8988T (cell line): ENCODE measurements at places on chromosomes 1 and 21.

DNA sequence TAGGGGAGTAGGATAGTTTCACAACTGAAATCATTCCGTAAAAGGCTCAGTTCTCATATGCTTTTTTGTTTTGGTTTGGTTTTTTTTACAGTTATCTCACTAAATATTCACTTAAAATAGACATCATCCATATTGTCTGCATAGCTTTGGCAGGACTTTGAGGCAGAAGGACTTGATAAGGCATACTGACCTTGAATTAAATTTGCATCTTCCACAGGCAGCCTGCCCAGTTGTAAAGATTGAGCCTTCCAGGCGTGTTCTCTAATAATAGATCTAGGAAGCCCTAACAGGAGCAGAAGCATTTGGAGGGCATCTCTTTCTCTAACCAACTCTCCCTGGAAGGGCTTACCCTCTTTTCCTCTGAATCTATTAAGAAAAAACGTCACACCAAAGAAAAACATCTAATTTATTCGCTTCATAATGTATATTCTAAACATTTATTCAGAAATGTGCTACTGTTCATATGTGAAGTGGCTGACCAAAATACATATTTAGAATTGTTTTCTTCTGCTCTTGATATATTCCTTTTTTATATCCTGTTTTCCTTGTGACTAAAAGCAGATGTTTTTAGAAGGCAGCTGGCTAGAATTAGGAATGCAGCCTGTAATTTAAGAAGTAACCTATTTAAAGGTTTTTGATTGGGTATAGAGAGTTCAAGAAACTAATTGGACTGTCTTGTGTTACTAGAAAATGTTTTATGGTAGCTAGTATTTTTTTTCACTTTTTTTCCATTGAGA, 20.2 kb downstream of the DESI2 start:
- no peak for DNase-seq

GRCh38 chr1:180527101-180527669, 24.8 kb upstream of the ACBD6 start:
- DNase-seq = no peak

DNA sequence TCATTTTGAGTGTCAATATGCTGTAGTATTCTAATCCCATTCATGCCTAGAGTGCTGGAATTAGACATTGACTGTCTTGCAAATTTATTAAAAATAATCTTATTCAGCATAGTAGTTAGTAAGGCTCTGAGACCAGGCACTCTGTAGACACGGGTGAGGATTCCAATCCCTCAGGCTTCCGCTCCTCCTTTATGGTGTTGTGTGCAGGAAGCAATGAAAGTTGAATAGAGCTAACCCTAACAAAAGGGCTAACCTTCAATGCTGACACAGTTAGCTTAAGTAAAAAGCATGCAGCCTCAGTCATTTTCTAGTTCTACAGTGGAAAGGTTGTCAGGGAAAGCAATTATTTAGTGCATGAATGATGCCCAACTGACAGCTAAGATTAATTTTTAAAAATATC, 199.6 kb upstream of the SGIP1 start:
- no peak for DNase-seq

DNA sequence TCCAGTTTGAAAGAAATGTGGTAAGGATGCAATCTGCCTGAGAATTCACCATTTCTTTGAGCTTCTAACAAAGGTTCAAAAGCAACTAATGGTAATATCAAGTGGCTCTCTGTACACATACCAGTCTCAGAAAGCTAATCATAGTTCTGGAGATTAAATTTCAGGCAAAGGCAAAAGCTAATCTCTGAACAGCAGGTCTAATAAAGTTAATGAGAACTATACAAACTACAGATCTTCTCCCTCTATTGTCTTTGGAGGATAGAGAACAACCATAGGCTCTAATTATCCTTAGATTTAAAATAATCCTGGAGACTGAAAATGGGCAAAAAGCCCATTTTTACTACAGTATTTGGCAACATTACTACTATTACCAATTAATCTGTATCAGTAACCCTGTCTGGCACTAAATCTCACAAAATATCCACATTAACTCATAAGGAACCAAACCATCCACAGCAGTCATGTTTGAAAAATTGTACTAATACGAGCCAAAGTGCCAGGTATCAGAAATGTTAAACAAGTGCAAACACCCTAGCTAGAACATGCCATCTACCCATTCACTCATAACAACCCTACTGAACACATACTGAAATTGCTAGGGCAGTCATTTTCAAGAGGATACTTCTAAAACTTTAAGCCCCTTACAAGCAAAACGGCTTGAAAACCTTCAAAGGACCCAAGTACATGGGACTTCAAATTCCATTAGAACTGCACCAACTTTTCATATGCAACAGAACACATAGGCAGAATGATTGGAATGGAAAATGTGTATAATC, 4.8 kb downstream of the DIPK1A start:
- DNase-seq = no peak

- DNase-seq = no peak
These were observed 126.7 kb downstream of the TRABD2B start for GRCh38 chr1:47870480-47870879.

- DNase-seq = peak; percentile 93
These were observed 495 bp upstream of the NTRK1 start for GRCh38 chr1:156860113-156860627.

DNA sequence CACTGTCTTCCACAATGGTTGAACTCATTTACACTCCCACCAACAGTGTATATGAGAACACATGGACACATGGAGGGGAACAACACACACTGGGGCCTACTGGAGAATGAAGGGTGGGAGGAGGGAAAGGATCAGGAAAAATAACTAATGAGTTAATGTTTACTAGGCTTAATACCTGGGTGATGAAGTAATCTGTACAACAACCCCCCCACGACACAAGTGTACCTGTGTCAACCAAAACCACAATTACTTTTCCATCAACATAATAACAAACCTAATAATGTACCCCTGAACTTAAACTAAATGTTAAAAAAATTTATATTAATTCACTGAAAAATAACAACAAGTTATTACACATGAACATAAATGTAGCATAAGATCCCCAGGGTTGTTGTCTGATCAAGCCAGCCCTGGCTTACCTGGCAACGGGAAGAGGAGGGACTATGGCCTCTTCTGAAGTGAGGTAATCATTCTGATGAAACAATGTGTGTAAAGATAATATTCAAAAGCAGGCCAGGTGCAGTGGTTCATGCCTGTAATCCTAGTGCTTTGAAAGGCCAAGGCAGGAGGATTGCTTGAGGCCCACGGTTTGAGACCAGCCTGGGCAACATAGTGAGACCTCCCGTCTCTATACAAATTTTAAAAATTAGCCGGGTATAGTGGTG, 40.8 kb upstream of the HEATR1 start:
- DNase-seq = no peak

DNA sequence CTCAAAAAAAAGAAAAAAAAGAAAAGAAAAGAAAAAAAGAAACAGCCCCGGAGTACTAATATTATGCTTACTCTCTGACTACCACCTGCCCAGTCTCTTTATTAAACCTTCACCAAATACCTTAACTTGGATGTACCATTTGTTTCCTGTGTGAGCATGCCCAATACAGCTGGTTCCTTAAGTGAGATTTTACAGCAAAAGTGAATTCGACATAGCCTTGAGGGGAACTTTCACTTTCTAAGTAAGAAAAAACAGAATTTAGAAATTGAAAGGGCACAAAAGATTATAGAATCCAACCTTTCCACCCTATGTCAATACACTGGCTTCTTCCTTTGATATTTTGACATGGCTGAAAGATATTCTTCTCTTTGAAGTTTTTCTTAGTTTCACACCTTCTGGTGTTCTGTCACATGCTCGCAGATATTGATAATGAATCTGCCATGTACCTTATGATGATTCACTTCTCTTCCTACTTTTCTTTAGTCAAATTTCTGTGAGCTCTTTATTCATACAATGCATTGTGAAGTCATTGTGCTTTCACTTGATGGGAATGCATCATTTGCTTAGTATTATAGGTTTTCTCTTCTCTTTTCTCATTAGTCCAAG, 5.2 kb upstream of the GIPC2 start:
- no peak for DNase-seq

DNA sequence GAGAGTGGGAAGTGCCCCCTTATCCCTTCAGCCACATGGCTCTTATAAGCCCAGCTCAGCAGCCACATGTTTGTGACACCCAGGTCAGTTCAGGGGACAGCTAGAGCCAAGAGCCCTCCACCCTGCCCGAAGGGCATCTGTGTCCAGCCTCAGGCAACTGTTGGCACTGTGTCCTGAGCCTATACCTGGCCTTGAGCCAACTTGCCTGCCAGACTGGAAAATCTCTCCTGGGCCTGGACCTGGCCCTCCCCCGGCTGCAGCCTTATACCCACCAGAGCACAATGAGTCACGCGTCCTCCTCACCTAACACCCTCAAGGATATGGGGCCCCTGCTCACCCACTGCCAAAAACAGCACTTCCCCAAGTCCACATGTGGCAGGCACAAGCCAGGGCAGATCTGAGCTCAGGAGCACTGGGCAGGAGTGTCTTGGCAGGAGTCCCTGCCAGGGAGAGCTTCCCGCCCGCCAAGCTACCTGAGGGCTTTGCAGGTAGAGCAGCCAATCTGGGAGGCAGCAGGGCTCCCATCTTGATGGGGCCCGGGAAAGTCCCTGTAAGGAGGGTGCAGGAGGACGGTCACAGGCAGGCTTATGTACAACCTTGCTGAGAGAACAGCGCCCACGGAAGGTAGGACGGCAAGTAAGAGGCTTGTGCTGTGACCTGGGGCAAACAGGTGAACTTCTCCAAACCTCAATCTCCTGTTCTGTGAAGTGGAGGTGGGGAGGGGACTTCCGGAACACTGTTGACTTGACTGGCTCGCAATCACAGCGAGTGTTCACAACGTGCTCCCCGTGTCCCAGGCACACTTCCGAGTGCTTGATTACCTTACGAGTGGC, 19.8 kb upstream of the HSPG2 start:
- no peak for DNase-seq

DNA sequence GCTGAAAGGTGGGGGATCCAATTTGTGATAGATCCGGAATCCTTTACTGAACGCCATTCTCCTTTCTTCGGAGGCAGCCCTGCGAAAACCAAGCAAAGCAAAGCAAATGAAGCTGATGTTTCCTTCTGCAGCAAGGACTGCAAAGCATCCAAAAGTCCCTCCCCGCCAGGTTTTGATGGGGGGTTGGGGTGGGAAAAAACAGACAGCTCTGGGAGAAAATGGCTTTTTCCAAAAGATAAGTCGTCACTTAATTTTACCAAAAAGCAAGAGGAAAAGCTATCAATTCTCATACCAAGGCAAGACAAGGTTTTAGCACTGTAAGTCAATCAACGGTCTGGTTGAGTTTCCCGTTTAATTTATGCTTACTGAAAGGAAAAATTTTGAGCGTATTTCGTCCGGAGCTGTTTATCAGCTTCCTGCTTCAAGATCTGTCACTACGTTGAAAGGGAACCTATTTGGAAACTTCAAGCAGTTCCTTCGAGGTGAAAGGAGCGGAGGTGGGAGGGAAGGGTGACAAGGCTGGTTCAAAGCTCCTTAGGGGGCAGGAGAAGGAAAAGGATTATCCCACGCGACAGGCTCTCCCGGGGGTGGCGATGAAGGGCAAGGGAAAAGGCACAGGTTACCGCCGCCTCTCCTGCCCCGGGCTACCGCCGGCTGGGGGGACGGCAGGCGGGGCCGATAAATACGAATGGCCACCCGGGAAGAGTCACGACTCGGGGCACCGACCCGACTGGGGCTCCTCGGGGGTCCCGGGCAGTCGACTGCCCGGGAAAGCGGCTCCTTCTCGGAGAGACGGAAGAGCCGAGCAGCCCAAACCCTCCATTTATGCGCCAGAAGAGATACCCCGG, 750 bp downstream of the SYNJ1 start:
- DNase-seq = no peak

GRCh38 chr1:67724928-67725560, 40.0 kb downstream of the GADD45A start:
- no peak for DNase-seq

DNA sequence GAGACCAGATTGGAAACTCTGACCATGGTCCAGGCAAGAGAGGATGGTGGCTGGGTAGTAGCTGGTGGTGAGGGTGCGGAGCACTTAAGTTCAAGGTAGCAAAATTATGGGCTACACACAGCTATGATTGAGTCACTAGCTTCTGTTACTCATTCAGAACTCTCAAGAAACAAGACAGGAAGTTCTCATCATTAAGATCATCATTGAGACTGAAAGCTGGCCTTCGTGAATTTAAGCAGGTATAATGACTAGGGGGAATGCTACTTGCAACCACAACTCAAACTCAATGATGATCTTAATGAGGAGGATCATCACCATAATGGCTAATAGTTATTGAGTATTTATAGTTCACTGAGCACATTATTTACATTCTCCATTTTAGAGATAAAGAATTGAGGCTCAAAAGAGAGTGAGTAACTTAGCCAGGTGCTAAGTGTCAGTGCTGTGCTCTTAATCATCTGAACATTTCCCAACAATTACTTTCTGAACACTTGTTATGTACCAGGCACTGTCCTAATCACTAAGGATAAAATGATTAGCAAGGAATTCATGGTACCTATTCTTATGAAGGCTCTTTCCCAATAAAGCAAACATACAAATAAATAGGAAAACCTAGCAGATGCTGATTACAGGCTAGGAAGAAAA, 286.3 kb upstream of the C1orf105 start:
- no peak for DNase-seq

GRCh38 chr1:169762699-169763098, 28.8 kb upstream of the SELE start:
- DNase-seq = no peak

DNA sequence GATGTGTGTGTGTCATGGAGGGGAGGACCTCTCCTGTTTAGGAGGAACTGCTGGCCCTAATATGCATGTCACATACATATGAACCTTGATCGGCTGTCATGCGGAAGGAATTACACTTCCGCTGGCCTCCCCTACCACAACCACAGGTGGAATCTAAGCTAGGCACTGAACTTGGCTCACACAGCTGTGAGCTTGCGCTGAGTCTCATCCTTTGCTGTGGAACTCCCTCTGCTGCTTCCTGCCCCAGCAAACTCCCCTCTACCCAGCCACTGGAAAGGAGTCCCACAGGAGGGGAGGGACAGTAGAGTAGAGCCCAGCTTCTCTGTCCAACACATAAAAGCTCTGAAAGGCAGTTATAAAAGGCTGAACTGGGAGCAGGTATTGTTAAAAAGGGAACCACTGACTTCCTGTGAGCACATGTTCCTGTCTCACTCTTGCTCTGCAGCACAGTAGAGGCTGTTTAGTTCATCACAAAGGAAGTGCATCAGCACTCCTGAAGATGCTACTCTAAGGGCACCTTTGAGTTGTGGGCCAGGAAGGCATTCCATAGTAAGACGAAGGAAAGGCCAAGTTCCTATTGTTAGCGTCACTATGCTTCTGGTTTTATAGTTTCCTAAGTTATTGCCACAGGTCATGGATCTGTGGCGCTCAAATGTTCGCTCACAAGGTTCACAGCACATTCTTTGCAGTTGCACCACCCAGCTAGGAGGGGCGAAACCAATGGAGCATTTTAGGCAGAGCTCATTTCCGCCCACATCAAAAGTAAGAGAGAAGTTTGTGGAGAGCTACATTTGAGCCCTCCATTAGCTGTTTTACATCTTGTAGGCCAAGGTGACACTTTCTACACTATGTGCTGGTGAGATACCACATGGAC, 17.7 kb upstream of the PTPRC start:
- no peak for DNase-seq

DNA sequence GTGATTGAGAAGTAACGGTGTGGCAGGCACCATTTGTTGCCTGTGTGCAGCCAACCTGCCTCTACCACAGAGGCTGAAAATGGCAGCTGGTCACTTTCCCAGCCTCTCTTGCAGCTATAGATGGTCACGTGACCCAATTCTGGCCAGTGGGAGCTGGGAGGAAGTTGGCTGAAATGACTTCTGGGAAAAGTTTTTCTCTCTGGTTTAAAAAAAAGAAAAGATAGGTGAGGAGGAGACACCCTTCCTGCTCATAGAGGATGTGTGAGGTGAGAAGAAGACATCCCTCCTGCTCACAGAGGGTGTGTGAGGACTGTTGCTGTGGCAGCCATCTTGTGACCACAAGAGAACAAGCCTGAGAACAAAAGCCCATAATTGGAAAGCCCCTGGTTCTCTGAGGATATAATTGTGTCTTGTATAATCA, 122.8 kb downstream of the SYF2 start:
- DNase-seq = no peak
